ENCODE measurements at places on chromosomes 12 and 14.
A peak's percentile ranks its signal among the peaks of the same experiment; 100 is the strongest.

- DNase-seq = no peak
Measured at GRCh38 chr12:14558473-14558959, 9.2 kb downstream of the PLBD1 start.

DNA sequence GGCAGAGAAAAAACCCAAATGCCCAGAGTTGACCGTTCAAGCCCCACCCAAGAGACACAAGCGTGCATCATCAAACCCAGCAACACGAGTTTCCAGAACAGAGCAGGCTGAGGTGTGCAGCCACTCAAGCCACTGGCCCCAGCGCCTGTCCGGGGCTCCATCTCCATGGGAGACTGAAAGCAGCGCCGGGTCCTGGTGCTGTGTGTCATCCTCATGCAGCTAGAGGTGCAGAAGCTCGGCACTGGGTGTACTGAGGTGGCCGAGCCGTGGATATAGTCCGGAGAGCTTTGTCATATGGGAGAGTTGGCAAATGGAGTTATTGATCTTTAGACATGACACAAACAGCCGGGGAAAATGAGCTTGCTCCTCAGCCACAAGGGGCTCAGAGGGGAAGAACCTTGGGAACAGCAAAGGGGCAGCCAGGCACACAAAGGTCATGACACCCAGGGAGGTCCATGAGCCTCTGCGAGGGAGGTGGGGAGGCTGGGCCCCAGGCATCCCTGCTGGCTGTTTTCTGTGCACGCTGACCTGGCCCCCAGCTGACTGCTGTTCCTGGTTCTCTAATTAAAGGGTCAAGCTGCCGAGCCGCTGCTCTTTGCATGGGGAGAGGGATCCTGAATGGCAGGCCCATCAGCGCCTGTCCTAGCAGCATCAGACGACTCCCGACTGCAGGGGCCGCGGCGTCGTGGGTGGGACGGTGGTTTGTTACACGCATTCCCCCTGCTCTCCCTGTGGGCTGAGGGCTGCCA, 145.4 kb upstream of the SFSWAP start:
- DNase-seq = no peak

- DNase-seq = no peak
Measured at GRCh38 chr12:111359914-111360276, 9.0 kb downstream of the PHETA1 start.

DNA sequence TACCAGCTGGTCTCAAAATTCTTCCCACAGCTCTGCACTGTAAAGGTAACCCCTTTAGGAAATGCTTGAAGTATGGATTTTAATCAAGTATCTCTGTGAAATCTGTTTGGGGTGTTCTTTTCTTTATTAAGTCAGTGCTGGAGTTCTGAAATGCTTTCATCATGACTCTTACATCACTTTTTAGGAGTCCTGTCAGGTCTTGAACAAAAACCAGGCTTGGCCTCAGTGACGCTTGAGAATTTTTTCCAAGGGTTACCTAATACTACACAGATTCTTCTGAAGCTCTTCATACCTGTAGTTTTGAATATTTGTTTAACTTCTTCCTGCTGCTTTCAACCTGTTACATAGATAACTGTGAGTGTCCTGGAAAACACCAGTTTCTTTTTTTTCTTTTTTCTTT, 47.0 kb upstream of the KCNH3 start:
- DNase-seq = no peak

GRCh38 chr14:44107156-44107555, 399.9 kb downstream of the FSCB start:
- DNase-seq = no peak

GRCh38 chr14:77214216-77214615, 32.6 kb downstream of the TMEM63C start:
- DNase-seq = no peak

DNA sequence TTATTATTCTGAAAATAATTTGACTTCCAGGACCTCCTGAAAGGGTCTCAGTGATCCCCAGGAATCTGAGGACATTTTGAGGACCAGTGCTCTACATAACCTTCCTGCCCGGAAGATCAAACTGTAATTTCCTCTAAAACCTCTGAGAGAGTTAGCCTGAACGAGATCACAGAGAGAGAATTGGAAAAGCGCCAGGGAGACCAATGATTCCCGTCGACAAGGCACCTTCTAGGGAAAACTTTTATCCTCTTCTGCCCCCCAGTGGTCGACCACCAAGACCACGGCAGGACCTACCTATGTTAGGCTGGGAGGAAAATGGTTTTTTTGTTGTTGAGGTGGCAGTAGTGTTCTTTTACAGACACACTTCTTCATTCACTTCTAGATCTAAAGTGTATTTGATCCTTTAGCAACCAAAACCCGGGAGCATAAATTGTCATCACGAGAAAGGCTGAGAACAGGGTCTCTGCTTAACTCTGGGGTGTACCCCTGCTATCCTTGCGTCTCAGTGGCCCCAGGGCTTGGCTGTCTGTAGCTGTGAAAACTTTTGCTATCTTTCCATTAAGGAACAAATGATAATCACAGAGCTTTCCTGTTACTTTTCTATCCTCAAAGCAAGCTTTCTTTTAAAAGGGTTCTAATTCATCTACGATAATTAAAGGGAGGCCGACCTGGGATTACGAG, 62.9 kb upstream of the NID2 start:
- peak; percentile 82 for DNase-seq

GRCh38 chr12:3777206-3777809, 24.4 kb upstream of the CRACR2A start:
- peak; percentile 64 for DNase-seq

DNA sequence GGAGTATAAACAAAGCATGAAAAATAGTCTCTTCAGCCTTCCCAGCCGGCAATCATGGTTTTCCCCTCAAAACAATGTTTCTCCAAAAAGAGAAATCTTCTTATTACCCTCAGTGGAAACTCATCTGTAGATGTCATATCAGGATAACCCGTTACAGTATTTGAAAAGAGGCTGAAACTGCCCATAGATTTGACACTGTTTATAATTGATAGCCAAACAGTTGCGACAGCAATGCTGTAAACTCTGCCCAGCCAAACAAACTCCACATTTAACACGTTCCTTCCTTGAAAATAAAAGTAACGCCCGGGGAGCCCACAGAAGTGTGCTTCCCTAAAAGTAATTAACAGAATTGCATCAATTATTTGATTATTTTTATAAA, 201.3 kb upstream of the FOXN3 start:
- DNase-seq = no peak

DNA sequence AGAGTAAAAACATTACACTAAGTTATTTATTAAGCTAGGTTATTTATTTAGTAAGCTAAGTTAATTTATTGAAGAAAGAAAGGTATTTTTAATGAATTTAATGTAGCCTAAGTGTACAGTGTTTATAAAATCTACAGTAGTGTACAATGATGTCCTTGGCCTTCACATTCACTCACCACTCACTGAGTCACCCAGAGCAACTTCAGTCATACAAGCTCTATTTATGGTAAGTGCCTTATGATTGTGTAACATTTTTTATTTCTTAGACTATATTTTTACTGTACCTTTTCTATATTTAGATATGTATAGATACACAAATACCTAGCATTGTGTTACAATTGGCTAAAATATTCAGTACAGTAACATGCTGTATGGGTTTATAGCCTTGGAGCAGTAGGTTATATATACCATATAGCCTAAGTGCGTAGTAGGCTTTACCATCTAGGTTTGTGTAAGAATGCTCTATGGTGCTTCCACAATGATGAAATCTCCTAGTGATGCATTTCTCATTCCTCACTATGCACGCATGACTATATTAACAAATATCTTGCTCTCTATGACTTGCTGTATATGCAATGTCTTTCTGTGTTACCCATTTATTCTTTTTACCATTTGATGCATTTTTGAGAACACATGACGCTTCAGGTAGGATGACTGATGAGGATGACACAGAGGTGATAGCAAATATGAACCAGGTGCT, 309.6 kb upstream of the ATXN7L3B start:
- DNase-seq = no peak

DNA sequence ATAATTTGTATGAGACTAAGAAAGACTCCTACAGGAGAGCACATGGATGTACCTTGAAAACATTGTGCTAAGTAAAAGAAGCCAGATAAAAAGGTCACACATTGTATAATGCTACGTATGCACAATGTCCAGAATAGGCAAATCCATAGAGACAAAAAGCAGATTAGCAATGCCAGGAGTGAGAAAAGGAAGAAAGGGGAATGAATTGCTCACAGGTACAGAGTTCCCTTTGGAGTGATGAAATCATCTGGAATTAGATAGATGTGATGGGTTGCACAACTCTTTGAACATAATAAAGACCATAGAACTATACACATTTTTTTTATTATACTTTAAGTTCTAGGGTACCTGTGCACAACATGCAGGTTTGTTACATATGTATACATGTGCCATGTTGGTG, 1218.9 kb upstream of the TMEM132C start:
- DNase-seq = no peak

DNA sequence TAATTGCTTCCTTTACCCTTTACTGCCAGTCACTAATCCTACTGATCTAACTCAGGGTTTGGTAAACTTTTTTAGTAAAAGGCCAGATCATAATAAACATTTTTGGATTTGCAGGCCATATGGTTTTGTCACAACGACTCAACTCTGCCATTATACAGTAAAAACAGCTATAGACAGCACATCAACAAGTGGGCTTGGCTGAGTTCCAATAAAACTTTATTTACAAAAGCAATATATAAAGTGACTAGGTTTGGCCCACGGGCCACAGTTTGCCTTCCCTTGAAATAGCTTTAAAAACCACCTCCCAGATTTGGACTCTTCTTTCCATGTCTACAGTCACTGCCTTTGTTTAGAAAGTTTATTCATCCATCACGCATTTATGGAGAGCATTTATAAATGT, 146.9 kb downstream of the NTF3 start:
- DNase-seq = no peak

DNA sequence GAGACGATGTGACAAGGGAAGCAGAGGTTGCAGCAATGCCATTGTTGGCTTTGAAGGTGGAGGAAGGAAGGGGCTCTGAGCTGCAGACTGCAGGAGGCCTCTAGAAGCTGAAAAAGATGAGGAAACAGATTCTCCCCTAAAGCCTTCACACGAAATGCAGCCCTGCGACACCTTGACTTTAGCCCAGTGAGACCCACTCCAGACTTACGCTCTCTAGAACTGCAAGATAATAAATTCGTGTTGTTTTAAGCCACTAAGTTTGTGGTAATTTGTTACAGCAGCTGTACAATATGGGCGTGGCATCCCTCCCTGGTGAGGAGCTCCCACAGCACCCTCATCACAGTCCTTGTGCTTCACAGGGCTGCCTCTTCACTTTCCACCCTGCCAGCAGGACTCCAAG, 53.2 kb downstream of the GOLGA5 start:
- DNase-seq = no peak

- no peak for DNase-seq
Measured at GRCh38 chr12:33205981-33206380, 233.6 kb downstream of the SYT10 start.

- DNase-seq = no peak
Measured at GRCh38 chr12:11731042-11731357, 81.5 kb downstream of the ETV6 start.

DNA sequence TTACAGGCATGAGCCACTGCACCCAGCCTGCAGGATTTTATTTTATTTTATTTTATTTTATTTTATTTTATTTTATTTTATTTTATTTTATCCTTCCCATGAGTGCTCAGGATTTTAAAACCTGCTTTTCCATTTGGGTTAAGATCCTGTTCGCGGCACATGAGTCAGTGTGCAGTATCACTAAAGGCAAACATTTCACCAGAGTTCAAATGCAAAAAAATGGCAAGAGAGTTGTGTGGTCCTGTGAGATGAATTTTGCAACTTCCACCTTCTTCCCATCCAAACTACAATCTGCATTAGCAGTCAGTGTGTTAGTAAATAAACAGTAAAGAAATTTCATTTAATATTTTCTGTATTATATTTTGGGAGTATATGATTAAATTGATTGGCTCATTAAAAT, 29.0 kb downstream of the MOAP1 start:
- DNase-seq = no peak

DNA sequence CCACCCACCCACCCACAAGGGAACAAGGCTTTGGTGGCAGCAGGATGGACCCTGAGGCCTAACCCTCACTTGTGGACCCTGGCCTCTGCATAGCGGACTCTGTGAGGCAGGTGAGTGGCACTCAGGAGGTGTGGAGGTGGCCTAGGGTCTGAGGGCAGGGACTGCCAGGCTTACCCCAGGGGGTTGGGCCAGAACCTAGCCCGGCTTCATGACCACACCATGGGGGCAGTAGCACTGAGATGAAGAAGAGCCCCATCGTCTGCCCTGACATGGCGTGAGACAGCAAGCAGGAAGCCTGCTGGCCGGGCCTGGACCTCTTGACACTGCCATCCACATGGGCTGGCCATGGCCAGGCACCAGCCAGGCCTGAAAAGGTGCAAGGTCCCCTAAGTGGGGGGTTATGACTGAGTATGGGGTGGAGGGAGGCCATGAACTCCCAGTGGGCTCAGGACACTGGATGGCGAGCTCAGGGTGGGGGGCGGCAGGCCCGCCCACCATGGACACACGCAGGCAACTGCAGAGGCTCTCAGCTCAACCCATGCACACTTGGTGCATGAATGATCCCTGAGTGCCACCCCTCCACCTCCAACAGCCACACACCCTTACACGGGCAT, 29.3 kb downstream of the JAG2 start:
- no peak for DNase-seq

- no peak for DNase-seq
Measured at GRCh38 chr14:89435492-89435891, 18.5 kb upstream of the FOXN3 start.

DNA sequence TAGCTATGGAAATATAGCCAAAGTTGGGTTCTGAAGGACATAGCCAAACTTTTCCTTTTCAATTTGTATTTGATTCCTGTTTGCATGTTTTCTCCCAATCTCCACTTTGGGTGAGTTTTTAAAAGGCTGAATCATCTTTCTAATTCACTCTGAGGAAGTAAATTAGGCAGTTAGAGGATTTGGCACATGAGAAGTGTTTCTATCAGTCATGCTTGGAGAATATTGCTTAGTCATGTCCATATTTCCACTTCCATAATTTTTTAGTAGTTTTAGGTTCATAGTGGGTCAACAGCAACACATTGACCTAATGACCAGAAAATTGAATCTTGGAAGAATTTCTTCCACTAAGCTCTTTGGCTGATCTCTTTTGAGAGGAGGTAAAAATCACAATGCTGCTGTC, 21.8 kb downstream of the IRAK3 start:
- DNase-seq = no peak

DNA sequence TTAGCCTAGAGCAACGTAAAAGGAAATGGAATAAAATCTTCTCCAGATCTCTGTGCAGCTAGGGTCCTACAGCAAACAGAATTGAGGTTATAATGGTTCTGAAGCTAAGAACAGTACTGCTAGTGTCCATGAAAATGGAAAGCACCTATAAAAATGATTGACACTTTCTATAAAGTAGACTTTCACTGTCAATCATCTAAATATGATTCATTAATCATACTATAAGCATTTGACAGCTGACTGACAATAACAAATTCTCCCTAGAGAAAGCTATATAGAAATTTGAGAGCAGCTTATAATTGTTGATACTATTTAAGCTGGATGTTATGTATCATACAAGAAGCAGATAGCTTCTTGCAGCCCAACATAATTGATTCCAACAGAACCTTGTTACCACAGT, 80.9 kb downstream of the PDZRN4 start:
- DNase-seq = no peak

DNA sequence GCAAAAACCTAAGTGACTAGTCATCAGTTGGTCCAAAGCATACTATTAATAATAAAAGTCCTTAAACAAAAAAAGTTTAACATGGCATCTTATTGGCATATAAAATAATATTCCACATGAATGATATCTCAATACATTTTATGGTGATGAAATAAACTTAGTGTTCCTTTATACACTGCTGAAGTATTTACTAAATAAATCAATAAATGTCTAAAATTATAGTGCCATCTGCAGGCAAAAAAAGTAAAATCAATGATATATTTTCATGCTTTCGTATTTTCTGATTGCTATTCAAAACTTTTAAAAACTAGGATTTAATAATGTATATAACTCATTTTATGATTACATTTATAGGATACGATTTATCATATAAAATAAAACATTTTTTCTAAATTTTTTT, 30.5 kb downstream of the PUS7L start:
- DNase-seq = no peak
